Stimulated activated CD4-positive, alpha-beta T cell treated with anti-CD3 and anti-CD28 coated beads, TNF-alpha, amount 100 ng/mL, for 1 hour (primary cell): ENCODE measurements at places on chromosomes 2 and 18.

DNA sequence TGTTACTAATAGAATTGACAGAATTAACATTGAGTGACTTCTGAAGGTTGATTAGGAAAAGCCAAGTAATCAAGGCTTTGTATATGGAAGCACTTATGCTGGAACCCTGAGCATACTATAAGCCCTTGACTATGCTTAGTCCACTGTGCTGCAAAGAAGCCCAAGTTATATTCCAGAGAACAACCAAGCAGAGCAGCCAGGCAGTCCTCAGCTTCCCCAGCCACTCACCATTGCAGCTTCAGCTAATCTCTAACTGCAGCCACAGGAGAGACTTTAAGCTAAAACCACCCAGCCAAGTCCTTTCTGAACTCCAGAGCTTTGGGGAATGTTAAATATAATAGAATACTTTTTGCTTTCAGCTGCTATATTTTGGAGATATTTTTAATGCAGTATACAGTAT is 164.4 kb upstream of the VWC2L start:
- DNase-seq, result no peak

- DNase-seq, result no peak
These were observed 1.0 kb upstream of the ESPNL start for GRCh38 chr2:238098901-238099713.

DNA sequence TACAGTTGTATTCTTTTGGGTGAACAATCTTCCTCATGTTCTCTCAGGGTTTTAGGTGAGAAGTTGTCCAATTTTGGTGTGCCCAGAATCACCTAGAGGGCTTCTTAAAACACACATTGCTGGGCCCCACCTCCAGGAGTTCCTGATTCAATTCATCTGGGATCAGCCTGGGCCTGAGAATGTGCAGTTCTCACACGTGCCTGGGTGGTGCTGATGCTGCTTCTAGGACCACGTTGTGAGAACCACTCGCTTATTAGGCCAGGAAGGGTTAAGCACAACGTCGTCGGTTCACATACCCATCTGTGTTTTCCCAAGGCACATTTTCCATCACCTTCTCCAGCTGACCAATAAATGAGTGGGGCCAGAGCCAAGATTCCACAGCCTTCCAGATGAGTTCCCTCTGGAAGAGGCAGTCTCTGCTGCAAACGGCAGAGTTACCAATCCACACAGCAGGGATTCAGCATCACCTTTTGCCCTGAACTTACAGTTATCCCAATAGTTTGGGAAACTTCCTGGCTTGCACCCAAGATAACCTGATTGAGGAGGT is 277.7 kb upstream of the HNRNPA3 start:
- DNase-seq, result no peak

DNA sequence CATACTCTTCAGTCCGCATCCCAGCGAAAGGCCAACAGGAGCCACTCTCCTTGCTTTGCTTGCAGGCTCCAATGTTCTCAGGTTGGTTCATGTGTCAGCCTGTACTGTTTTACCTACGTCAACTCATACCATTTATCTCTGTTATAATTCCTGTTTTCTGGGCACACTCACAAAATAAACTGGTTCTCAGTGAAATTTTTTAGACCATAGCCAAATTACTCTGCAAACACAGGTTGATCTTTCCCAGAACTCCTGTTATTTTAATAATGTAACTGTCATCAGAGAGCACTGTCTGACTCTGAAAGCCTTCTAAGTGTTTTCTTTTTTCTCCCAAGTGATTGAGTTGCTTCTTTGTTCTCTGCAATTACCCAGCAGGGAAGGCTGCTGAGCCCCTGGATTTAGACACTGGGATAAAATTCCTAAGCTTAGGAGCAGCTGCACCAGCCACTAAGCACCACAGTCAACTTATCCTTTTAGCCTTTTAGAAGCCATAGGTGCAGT is 111.6 kb upstream of the PIEZO2 start:
- no peak for DNase-seq

DNA sequence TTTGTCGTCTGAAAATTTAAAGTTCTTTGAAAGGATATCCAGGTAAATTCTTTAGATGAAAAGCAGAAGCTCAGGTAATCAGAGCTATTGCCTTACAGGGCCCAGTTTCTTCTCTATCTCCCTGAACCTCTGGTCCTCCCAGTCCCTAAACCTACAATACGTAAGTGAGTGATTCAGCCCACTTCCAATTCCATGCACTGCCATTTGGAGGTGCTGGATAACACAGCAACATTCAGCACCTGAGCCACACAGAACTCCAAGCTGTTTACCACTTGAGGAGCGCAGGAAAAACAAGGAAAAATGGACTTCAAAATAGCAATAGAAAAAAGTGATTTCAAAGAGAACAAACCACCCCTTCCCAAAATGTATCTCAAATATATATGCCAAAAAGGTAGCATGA is 105.0 kb upstream of the DNAJC10 start:
- DNase-seq, result no peak

- no peak for DNase-seq
These were observed 7.4 kb downstream of the NPHP1 start for GRCh38 chr2:110197452-110197851.

DNA sequence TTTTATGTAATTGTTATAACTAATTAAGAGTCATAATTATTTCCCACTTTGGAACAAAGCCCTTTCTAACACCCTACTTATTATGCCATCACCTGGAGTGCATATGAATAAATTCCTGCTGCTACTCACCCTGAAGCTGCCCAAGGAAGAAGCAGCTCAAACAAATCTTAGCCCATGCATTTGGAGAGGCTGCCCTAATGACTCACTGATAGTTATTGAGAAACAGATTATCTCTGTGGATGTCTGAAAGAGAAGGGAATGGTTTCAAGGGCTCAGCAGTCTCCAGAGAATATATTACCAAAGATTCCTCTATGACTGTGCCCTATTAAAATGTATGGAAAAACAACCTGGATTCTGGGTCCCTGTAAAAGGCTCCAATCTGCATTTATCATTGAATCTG is 81.0 kb downstream of the GPR39 start:
- DNase-seq, result no peak

DNA sequence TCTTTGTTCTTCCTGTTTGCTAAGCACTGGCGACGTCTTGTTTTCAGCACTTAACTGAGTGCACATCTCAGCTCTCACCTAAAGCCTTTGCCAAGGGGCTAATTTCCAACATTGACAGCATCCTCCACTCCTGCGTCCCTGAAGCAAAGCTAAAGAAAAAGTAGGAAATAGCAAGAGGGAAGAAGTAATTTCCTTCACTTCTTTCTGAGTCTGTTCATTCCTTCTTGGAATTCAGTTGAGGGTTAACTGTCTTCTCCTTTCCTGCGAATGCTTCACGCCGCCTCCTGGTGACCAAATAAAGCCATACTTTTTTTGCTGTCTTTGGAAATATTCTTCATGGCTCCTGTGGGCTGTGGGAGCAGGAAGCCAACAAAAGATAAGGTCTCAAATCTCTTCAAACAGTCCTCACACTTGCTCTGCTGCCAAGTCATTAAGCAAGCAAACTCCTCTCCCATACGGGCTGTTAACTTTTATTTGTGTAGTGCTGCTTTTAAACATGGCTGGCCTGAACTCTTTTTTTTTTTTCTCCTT is 100.9 kb downstream of the DPP10 start:
- no peak for DNase-seq

GRCh38 chr2:65686928-65687521 is 254.6 kb upstream of the SPRED2 start:
- DNase-seq, result no peak

DNA sequence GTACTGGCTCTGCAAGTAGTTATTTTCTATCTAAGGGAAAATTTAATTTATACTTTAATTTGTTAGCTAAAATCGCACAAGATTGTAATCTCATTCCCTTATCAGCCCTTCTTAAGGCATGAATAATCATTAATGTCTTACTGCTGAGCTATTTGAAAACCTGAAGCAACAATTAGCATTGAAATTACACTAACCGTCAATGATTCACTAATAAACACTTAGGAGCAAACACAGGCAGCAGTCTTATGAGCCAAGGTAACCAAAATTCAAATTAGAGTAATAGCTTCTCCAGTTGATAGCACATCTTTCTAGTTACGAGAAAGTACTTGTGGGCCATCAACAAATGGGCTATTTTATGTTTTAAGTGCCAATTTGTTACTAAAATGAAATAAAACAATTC is 1289.7 kb downstream of the LRP1B start:
- DNase-seq, result no peak

DNA sequence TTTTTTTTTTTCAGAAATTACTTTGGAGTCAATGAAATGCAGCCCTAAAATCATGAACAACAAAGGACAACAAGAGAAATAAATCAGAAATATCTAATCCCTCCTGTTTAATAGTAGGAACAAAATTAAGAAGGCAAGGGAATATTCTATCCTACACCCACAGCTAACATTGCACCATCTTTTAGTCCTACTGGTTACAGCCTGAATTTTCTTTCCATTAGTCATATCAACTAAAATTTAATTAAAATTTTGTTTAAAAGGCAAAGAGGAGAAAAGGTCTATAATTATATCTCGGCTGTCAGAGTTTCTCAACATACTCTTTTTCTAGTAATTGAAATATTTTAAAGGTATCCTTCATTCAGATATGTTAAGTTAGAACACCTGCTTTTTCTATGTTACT is 61.9 kb downstream of the DTNA start:
- DNase-seq, result no peak

DNA sequence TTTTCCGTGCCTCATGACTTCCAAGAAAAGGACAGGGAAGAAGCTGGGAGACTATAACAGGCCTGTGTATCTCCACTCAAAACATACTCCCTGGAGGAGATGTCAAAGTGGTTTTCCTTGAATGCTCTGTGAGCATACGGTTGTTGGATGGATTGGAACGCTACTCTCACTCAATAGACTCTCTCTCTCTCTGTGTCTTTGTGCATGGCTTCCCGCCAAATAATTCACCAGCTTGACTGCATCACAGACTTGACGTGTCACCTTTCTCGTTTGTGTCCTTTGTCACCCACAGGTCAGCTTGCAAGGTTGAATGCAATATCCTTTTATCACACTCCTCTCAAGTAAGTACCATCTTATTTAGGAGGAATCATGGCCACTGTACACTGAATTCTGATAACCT is 156.8 kb upstream of the MAPRE2 start:
- DNase-seq, result no peak

GRCh38 chr18:57094175-57094574 is 52.7 kb upstream of the BOD1L2 start:
- no peak for DNase-seq

DNA sequence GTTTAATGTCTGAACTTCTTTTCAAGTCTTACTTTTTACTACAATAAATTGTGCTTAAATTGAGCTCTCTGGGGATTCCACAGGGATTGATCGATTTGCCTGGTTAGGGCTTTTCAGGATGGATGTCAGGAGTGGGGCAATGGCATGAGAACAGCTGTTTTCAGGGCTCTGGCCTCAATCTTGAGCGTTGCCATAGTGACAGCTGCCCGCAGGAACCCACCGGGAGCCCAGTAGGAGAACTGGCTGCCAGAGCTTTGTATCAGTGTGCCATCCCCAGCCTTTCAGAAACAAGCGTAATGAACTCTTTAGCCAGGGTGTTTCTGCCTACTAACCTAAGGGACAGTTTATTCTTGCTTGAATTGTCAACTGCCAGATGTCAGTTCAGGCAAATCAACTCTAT is 93.5 kb downstream of the GALNT3 start:
- no peak for DNase-seq

- peak; percentile 25 for DNase-seq
These were observed 28.6 kb upstream of the NEMP2 start for GRCh38 chr2:190563109-190563508.

DNA sequence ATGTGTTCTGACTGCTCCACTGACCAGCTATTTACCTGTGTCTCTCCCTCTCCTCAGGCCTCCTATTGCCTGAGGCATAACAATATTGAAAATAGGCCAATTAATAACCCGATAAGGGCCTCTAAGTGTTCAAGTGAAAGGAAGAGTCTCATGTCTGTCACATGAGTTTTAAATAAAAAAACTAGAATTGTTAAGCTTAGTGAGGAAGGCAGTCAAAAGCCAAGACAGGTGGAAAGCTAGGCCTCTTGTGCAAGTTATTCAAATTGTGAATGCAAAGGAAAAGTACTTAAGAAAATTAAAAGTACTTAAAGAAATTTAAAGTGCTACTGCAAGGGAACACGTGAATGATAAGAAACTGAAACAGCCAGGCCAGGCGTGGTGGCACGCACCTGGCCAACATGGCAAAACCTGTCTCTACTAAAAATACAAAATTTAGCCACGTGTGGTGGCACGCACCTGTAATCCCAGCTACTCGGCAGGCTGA is 44.9 kb upstream of the TAF4B start:
- no peak for DNase-seq

DNA sequence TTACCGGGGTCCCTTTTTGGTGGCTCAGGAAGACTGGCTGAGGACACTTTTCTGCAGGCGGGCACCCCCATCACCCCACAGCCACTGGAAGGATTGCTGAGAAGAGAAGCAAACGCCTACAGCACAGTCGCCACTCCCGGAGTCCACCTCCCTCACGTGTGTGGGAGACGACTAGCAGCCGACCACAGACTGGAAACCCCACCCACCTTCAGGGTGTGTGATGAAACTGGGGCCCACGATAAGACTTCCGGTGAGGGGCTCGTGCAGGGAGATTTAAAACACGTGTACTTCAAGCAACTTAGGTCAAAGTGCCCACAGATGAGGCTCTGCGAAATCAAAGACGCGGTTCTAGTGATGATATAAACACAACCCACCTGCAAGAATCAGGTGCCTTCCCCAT is 26.3 kb downstream of the MBP start:
- peak; percentile 49 for DNase-seq

DNA sequence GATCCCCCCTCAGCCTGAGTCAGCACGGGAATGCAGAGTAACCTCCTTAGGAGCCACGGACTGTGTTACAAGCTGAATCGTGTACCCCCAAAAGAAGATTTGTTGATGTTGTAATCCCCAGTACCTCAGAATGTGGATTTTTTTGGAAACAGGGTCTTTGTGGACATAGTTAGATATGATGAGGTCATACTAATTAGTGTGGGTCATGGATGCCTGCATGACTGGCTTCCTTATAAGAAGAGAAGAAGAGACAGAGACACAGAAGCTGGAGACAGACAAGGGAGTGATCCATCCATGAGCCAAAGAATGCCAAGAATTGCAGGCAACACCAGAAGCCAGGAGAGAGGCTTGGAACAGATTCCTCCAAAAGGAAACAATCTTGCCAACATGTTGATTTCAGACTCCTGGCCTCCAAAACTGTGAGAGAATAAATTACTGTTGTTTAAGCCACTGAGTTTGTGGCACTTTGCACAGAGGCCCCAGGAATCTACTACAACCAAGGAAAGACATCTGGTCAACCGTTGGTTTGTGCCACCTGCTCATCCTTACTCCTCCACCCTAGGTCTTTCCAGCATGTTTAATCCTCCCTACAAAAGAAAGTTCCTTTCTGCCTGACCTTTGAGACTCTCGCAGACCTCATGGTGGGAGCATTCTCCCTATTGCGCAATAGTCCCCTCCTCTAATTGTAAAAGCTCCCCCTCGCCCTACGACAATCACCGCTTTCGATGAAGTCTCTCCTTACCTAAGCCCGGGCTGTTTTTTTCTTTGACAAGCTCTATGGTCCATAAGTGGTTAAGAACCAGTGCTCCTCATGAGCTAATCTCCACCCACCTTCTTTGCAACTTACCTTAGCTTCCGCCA is 91.6 kb downstream of the DNER start:
- DNase-seq, result no peak

- no peak for DNase-seq
These were observed at the start of gene M1AP for GRCh38 chr2:74648009-74648443. Gene M1AP (minus strand): TSS chr2:74648330. CDS start chr2:74640275, 8,055 bp downstream.
